ENCODE measurements at places on chromosomes 7 and 10.
A peak's percentile ranks its signal among the peaks of the same experiment; 100 is the strongest.

GRCh38 chr10:129725890-129726631, 238.0 kb downstream of the EBF3 start:
- DNase-seq = no peak

GRCh38 chr10:71981015-71981875, 17.1 kb downstream of the CHST3 start:
- DNase-seq = no peak

DNA sequence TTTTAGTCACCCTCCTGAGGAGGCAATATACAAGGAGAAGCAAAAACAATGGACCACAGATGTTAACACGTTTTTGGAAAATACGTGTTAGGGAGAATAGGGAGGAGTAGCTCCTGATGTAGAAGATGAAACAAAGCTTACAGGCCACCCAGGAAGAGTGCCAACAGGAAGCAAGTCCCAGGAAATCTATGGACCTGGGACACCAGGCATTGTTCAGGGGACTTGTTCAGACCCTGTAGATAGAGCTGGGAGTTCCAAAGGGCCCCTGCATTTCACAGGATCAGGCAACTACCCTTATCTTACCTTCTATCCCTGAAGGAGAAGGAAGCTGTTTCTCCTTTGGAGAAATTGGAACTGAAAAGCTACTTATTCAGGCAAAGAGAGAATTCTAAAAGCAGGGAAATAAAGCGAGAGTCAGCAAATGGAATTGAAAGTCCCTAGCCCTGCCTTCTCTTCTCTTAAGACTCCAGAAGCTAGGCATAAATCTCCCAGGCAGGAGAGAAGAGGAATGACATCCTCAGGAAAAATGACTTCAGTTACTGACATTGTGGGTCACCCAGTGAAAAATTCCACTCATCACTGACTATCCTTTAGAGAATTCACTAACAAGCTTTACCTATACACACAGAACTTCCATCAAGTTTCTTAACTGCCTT, 77.7 kb upstream of the FAM3C start:
- DNase-seq = no peak

GRCh38 chr7:105916603-105917002, 40.2 kb upstream of the ATXN7L1 start:
- DNase-seq = no peak

DNA sequence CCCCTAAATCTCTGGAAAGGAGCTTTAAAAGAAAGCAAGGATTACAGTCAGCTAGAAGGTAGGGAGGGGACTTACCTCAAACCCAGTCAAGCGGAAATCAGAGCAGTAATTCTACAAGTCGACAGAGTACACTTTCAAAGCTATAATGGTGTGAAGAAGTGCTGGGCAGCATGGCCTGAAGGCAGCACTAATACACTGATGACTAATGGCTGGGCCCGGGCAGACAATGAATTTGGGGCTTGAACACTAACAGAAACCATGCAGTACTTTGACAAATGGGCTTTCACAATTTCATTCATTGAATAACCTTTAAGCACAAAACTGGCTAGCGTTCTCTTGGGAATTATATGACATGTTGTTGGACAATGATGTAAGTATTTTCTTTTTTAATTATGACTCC, 4.7 kb downstream of the GLI3 start:
- no peak for DNase-seq

GRCh38 chr7:50558294-50559053, 6.7 kb downstream of the DDC start:
- DNase-seq = no peak

GRCh38 chr10:88038268-88038667, 174.8 kb downstream of the PTEN start:
- DNase-seq = no peak

- no peak for DNase-seq
Measured at GRCh38 chr7:138000081-138000701, 1.7 kb downstream of the CREB3L2 start.

GRCh38 chr7:106792233-106792926, 72.7 kb upstream of the PIK3CG start:
- DNase-seq = no peak

DNA sequence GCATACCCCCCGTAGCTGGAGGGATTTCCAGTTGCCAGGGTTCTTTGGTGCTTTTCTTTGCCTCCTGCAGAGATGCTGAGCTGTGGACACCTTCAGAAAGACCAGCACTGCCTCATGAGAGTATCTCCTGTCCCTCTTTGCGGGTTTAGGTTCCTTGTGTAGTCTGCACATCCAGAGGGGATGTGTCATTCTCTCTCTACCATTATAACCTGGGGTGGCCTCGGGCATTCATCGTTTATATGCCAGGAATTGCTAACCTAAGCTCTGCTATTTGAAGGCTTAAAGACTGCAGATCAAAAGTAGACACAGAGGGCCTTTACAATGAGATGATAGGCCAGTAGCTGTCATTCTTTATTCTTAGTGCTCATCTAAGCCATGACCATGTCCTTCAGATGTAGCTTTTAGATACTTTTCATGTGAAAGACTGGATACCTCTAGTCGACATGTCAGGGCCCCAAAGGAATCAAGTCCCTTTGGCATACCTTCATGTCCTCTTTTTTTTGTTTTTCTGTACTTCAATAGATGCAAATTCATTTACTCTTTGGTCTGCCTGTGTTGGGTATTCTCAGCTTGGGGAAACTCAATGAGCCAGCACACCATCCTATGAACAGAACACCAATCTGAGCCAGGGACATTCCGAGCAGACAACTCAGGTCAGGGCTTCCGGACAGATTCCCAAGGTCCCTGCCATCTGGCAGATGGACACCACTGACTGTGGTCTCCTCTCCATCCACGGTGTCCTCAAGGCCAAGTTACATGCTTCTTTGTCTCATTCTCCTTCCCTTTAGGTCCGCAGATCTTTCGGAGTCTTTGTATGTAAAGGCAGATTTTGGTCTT, 129.3 kb downstream of the NRF1 start:
- DNase-seq = no peak

- DNase-seq = no peak
Measured at GRCh38 chr10:28845009-28845682, 167.8 kb downstream of the BAMBI start.

DNA sequence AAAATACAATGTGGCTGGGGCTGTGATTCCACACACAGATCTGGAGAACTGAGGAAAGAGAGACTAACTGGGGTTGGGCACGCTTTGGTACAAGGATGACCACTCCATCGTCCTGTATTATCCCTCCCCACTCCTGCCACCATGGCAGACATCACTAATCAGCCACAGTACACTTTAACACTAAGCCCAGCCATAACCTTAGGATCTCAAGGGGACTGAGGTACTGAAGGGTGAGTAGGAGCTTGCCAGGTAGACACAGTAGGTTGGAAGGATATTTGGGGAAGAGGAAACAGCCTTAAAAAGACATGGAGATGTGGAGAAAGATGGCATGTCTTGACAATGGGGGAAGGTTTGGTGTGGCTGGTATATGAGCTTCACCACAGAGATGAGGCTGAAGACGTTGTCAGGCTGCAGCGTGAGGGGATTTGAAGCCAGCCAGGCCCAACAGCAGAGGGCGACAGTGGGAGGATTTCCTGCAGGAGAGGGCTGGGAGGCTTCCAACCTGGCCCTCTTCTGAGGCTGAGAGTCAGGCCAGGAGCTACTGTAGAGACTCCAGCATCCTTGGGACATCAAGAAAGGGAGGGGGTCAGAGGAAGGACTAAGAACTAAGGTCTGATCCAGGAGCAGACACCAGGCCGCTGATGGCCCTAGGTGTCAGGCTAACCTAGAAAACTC, 58.6 kb upstream of the COL13A1 start:
- no peak for DNase-seq

- DNase-seq = no peak
Measured at GRCh38 chr7:15309872-15310271, 251.9 kb downstream of the AGMO start.

GRCh38 chr7:85673876-85674275, 487.0 kb upstream of the SEMA3D start:
- no peak for DNase-seq

- DNase-seq = no peak
Measured at GRCh38 chr10:75887992-75888680, 456.7 kb downstream of the LRMDA start.

GRCh38 chr10:63573068-63573697, 52.0 kb downstream of the REEP3 start:
- DNase-seq = peak; percentile 69

- no peak for DNase-seq
Measured at GRCh38 chr7:158310924-158311666, 276.5 kb downstream of the PTPRN2 start.

GRCh38 chr10:126058507-126058906, 162.1 kb downstream of the FANK1 start:
- DNase-seq = no peak

DNA sequence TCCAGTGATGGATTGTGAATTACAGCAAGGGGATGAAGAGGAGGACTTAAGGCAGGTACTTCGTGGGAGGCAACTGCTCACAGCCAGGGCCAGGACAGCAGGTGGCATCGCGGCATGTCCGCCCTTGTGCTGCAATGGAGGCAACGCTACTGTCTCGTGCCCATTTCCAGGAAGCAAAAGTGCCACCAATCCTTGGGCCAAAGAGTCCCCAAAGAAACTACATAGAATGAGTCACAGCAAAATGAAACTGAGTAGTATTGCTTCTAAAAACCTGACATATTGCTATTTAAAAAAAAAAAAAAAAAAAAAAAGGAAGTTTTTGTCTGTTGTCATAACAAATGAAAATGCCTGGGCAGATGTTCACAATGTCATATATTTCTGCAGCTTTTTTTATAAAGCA, 46.6 kb downstream of the RSU1 start:
- DNase-seq = no peak

- DNase-seq = no peak
Measured at GRCh38 chr10:18429335-18429734, 222.1 kb downstream of the NSUN6 start.
